Activated CD4-positive, alpha-beta T cell treated with anti-CD3 and anti-CD28 coated beads, Interleukin-2, Interleukin-6, amounts not matched to agents 100 ng/mL and 50 ng/mL, durations not matched to agents 16 hours and 8 hours (primary cell): ENCODE measurements at places on chromosomes 1 and 21.

- DNase-seq = peak; percentile 61
Measured at GRCh38 chr1:153567621-153568366, 2.1 kb upstream of the S100A2 start.

DNA sequence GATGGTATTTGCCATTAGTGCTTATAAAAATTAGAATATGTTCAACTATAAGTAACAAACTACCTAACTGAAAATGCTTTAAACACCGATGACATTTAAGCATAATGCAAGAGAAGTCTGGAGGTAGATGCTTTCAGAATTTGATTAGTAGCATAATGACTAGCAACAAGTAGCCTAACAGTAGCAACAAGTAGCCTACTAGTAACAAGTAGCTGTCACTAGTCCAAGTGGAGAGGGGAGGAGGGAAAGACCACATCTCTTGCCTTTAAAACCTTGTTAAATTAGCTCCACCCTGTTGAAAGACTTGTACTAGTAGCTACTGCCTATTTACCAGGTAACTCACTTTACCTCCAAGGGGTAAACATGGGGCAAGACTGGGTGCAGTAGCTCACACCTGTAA is 7.9 kb downstream of the GPR88 start:
- DNase-seq = no peak

DNA sequence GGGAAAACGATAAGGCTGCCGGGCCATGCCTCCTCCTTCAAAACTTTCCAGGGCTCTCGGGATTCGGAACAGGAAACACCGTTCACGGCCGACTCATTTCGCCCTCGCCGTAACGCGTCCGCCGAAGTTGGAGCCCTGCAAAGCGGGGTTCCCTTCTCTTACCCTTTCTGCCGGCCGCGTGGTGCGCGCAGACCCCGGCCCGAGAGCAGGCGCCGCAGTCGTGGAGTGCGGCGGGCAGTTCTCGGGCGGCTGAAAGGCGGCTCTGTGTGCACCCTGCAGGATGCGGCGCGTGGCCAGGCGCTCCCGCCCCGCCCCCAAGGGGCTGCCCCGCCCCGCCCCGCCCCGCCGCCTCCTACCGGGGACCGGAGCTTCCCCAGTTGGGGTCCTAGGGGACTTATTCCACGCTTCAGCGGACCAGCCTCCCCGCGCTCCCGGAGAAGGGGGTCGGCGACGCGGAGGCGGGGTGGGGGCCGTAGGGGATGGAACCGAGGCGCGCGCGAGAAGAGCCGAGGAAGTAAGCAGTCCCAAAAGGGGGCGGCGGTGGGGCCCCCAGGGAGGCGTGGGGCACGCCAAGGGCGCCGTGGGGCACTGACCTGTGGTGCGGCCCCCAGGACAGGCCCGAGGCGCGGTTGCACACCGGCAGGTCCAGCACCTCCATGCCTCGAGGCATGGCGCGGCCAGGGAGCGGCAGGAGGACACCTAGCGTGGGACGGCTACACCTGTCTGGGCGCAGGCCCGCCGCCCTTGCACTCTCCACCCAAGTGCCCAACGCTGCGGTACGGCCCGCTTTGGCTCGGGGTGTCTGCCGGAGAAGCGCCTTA is at the start of gene MCOLN2:
Gene MCOLN2 (minus strand): TSS at position 268 of the 821 bp plus-strand sequence. CDS start 241 bp downstream, at position 27.
- DNase-seq = peak; percentile 68

DNA sequence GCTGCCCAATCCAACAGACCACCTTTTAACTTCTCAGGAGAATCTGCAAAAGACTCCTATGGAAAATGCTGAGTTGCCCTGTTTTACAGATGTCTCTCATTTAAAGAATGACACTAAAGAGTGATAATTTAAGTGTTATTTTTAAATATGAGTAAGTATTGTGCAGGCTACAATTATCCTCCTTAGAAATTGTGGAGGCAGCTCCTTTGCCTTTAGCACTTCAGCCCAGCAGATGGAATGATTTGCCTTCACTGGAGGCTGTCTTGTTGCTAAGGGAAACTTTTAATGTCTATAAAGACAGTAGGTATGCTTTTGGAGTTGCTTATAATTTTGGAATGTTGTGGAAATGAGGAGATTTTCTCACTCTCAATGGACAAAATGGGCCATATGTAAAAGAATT is 1345.5 kb downstream of the NCAM2 start:
- DNase-seq = no peak

GRCh38 chr1:81682490-81682889 is 118.2 kb upstream of the ADGRL2 start:
- no peak for DNase-seq

- DNase-seq = peak; percentile 91
Measured at GRCh38 chr21:33975548-33976081, 60.0 kb upstream of the ATP5PO start.

DNA sequence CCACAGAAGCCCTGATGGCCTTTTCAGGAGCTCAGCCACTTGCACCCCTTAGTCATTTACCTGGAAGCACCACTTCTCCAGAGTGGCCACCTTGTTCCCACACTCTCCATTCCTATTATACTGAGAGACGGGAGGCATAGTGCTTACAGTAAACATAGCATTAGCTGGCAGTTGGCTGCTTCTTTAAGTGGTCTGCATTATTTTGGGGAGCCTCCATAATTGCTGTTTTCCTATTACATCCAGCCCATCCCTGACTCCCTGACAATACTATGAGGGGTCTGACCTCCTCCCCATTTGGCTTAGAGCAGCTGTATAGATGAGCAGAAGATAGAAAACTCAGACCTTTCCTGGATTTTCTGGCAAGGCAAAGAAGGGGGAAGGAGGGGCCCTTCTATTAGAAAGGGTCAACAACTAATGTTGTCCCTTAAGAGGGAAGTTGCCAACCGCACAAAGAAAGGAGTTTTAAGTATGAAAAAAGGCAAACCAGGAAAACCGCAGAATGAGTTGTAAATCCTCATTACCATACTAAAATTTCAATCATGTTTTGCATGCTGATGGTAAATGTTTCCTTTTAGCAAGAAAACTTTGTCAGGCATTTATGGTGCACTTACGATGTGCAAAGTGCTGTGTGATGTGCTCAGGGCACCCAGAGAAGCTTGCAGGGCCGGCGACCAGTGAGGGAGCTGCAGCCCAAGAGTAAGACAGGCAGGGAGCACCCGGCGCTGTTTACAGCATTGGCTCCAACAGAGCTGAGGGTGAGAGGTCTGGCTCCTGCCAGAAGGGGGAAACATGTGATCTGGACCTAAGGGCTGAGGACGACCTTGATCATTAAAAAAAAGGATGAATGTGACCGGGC is 167.3 kb downstream of the ZZZ3 start:
- no peak for DNase-seq

GRCh38 chr1:87121711-87122163 is 206.9 kb upstream of the LMO4 start:
- DNase-seq = no peak

DNA sequence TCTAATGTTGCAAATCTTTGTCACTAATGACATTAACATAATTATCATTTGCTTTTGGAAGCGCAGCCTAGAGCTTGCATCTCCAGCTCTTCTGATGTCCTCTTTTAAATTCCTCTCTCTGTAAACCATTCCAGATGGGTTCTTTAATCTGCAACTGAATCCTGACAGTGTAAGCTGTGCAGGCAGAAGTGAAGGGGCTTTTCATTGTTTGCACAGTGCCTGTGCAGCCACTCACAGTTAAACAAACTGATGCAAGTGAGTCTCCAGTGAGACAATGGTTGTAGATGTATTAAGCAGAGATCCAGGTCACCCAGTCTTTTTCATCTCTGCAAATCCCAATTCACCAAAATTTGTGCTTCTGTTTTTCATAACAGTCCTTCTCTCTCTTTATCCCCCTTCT is 22.5 kb upstream of the FCRL5 start:
- no peak for DNase-seq

GRCh38 chr21:35323947-35324346 is 274.8 kb upstream of the RUNX1 start:
- no peak for DNase-seq

DNA sequence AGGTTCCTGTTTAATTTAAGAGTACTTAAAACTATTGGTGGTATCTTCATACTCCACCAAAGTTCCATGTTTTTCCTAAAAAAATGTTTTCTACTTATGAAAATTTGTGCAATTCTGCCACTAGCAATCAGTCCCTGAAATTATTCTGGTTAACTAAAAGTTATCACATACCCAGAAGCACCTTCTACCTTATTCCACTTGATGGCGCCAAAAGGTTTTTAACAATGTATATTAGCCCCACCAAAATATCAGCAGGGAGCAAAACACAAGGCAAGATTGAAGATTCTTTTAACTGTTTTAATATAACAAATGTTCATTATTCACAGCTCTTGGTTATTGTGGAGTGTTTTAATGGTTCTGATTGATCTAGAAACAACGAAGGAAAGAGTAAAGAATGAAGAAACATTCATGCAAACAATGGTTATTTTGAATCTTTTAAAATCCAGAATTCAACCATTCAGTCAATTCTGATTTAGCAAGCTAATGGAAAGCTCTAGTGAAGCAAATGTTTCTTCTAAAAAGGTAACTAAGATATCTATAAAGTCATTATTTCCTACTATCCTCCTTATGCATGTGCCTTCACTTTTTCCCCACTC is 67.2 kb downstream of the TTLL7 start:
- peak; percentile 50 for DNase-seq

DNA sequence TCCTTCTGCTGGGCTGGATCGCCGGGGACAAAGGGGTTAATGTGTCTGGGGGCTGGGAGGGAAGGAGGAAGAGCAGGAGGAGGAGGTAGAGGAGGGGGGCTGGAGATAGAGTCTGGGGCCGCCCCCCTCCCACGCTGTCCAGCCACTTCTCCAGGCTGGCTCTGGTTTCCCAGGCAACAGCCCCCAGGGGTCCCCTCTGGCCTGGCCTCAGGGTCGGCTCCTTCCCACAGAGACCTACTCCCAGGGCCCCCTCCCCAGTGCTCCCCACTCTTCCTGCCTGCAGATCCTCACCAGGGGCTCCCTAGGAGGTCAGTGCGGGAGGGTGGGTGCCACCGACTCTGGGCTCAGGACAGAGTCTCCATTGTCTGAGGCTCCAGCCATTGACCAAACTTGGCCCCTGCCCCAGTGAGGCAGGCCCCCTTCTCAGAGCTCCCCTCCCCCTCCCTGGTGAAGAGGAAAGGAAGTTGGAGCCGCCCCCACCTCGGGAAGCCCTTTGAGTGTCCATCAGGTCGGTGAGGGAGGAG is 34.1 kb downstream of the ARHGEF10L start:
- no peak for DNase-seq

GRCh38 chr1:184520336-184520735 is 133.5 kb downstream of the C1orf21 start:
- DNase-seq = no peak

- DNase-seq = peak; percentile 59
Measured at GRCh38 chr1:88982055-88982454, 10.4 kb downstream of the KYAT3 start.

- no peak for DNase-seq
Measured at GRCh38 chr21:40646651-40647050, 200.3 kb downstream of the DSCAM start.

DNA sequence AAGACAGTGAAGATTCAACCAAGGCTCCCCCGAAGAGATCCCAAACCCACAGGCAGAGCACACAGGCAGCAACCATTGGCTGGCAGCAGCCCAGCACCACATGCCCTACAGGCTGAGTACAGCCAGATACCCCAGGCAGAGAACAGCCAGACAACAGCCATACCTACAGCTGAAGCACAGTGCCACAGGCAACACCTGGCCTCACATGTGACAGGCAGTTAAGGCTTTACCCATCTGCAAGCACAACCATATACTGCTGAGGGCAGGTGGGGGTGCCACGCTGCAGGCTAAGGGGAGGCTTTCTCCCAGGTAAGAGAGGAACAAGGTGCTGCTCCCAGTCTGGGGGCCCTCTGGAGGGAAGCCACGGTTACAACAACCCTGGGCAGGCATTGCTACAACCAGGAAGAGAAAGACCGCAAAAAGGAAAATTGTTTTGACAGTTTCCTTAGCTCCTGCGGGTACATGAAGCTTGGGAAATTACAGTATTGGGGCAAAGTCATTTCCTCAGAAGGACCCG is 12.3 kb downstream of the CHIT1 start:
- no peak for DNase-seq

- DNase-seq = no peak
Measured at GRCh38 chr1:160423966-160424365, 23.6 kb downstream of the VANGL2 start.

- DNase-seq = no peak
Measured at GRCh38 chr1:186754542-186755145, 74.1 kb upstream of the PLA2G4A start.

- DNase-seq = peak; percentile 67
Measured at GRCh38 chr1:145997016-145997717, 788 bp upstream of the TXNIP start.

- DNase-seq = no peak
Measured at GRCh38 chr21:34181431-34182039, 108.2 kb downstream of the MRPS6 start.

GRCh38 chr21:35933466-35933865 is 126.9 kb downstream of the SETD4 start:
- no peak for DNase-seq

- no peak for DNase-seq
Measured at GRCh38 chr1:227070638-227071285, 130.7 kb downstream of the COQ8A start.

DNA sequence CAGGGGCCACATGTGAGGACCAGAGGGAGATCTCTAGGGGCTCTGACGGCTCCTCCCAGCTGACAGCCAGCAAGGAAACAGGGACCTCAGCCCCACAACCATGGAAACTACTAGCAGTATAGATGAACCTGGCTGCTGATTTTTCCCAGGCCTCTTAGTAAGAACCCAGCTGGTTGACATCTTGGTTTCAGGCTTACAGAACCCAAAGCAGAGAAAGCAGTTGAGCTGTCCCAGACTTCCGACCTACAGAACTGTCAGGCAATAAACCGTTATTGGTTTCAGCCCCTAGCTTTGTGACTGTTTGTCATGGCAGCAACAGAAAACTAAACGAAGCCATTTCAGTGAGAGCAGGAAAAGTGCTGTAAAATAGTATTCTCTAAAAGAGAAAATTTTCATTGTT is 36.4 kb downstream of the ETS2 start:
- no peak for DNase-seq

DNA sequence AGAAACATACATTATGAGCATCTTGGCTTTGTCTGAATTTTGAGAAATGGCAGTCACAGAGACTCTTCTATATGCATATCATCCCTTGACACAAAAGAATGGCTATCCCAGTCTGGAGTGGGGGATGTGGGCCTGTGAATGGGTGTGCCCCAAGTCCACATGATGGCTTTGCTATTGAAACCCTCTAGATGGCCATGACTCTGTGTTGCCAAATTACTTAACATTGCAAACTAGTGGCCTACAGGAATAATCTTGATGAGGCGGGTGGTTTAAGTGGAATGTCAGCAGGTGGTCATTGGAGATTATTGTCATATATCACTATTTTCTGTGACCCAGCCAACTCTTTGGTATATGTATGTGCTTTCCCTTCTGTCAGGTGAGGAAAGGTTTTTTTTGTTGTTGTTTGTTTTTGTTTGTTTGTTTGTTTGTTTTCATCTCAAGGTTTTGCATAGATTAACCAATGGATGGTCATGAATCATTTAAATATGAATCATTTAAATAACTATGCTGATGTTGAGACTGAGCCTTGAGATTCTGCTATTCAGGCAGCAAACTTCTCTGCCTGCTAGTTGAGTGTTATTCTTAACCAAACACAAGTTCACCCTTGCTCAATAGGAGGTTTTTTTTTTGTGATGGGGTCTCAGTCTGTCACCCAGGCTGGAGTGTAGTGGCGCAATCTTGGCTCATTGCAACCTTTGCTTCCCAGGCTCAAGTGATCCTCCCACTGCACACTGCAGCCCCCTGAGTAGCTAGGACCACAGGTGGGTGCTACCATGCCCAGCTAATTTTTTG is 103.0 kb downstream of the NOS1AP start:
- DNase-seq = no peak

- no peak for DNase-seq
Measured at GRCh38 chr1:206890125-206891060, 6.8 kb upstream of the IL24 start.
